ENCODE measurements at places on chromosomes 2 and 18.

DNA sequence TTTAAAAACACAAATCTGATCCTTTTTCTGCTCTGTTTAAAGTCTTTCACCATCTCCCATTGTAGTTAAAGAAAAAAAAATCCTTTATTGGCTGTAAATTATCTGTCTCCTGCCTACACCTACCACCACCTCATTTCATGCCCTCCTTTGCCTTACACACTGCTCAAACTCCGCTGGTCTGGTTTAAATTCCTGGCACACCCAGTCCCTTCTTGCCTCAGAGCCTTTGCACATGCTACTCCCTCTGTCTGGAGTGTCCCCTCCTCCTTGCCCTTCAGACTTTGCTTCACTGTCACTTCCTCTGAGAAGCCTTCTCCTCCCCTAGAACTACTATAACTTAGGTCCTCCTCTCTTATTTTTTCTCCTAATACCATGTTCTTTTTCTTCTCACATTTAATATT is 49.6 kb downstream of the OSBPL6 start:
- DNase-seq: no peak

- DNase-seq: no peak
Observed at GRCh38 chr2:55896633-55897032, 26.9 kb downstream of the EFEMP1 start.

- DNase-seq: peak; percentile 37
Observed at GRCh38 chr2:190759749-190760213, 110.9 kb downstream of the NAB1 start.

DNA sequence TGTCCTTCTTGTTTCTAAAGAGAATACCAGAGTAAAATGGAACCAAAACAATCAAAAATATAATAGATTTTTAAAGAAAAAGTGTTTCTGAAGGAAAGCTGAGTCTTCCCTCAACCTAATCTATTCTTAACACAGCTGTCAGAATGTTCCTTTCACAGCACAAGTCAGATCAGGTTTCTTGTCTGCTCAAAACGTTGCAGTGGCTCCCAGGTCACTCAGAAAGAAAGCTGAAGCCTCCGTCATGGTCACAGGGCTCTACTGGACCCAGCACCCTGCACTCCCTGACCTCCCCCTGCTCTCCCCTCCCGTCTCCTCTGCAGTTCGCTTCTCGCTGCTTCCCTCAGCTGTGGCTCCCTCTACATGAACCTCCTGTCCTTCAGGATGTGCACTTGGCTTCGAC is 90.7 kb upstream of the PTPRM start:
- no peak for DNase-seq

GRCh38 chr2:145091967-145092366 is 572.0 kb upstream of the ZEB2 start:
- DNase-seq: no peak

GRCh38 chr2:1638281-1638860 is 105.9 kb downstream of the PXDN start:
- no peak for DNase-seq

GRCh38 chr2:24253303-24253919 is 78.6 kb downstream of the FAM228A start:
- DNase-seq: no peak

DNA sequence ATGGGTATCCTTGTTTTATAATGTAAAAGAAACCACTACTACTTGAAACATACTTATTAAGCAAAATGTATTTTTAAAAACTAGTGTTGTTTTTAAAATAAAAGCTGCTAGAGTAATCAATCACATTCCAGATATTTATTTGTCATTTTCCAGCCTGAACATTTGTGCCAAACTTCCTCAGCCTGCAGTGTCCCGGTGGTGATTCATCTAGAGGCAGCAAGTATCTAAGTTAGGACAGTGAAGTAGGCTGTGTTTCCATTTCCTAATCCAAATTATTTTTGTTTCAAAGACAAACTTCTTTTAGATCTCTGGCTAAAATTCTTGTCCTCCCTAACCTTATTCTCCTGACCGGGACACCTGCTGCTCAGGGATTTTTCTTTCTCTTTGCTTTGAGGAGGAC is 12.8 kb upstream of the GCG start:
- DNase-seq: no peak

DNA sequence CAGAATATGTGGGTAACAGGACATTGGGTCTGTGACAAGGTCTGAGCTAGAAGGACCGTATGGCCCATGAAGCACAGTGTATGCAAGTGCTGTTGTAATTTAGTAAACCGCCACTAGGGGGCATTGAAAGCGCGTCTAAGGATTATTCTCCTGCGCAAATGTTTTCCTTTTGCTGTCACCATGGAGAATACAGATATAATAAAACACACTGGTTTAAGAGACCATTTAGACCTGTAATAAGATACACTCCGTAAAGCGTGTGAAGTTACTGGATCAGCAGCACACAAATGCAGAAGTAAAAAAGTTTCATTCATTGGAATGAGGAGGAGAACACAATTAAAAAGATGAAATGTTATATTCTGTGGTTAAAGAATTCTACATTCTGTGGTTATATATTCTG is 272.4 kb downstream of the AGAP1 start:
- peak; percentile 80 for DNase-seq

DNA sequence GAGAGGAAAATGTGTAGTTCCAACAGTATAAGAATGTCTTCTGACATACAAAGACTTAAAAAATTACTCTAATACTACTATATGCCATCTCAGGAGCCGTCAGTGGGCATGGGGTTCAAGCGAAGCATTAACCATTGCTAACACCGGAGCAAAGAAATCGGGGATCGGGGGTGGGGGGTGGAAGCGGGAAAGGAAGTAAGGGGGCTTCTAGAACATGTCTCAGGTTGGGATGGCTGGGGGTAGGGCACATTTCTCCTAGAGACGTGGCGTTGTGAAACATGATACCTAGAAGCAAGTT is 702 bp downstream of the LMAN1 start:
- no peak for DNase-seq

DNA sequence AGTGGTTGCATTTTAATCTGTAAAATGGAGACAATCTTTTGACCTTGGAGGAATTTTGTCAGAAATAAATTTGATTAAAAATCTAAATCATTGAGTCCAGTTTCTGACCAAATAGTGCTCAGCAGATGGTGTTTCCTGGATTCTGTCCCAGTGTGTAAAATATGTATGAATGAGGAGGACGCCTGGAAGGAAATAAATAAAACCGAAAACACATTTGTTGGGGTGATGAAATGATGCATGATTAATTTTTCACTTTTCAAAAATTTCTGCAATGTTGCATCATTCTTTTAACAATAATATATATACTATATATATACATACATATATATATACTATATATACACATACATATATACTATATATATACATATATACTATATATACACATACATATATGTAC is 261.1 kb upstream of the TRIB2 start:
- DNase-seq: no peak

DNA sequence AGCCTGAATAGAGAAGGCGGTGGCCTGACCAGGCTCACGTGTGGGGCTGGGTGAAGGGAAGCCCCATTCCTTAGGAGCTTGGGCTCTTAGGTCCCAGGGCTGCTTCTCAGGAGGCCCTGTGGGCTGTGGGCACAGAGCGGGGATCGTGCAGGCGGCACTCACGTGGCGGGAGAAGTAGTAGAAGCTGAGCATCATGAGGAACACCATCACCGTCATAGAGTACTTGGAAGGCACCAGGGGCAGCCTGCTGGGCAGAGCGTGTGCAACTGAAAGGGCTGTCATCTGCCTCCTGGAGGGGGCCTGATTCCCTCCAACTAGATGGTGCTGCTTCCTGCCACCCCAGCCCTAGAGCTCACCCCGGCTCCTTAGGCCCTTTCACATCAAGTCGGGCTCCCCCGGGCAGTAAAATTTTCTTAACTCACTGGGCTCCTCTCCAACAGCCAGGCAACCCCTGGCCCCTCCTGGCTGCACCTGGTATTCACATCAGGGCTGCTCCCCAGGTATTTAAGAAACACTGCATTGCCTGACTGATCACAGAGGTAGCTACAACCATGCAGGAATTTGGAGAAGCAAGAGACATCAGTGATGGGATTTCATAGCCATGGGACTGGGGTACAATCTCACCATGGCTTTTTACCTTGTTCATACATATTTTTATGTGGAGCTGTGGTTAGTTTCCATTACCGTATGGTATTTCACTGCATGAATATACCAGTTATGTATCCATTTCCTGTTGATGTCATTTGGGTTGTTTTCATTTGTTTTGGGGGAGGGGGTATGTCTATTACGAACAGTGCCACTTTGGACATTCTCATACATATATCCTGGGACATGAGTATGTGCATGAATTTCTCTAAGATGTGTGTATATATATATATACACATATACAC is 32.9 kb downstream of the CENPO start:
- DNase-seq: no peak

DNA sequence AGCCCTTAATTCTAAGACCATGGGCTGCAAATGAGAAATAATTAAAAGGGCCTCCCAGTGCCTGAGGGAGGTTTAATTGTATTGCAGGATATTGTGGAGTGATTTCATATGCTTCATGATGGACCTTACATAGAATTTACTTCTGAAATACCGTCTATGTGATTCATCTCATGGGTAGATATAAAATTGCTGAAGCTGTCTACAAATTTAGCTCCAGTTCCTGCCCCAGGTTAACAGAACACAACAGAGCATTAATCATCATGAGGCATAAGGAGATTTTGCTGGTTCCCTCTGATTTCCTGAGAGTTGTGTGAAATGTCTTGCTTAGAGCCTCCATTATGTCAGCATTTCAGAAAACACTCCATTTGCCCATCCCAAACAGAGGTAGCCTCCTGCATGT is 770 bp downstream of the UPP2 start:
- DNase-seq: no peak

- DNase-seq: peak; percentile 2
Observed at GRCh38 chr2:99974275-99974674, 168.1 kb downstream of the AFF3 start.

- no peak for DNase-seq
Observed at GRCh38 chr18:49846361-49846662, 33.0 kb upstream of the ACAA2 start.

- no peak for DNase-seq
Observed at GRCh38 chr18:76406791-76407190, 88.3 kb downstream of the ZNF516 start.

DNA sequence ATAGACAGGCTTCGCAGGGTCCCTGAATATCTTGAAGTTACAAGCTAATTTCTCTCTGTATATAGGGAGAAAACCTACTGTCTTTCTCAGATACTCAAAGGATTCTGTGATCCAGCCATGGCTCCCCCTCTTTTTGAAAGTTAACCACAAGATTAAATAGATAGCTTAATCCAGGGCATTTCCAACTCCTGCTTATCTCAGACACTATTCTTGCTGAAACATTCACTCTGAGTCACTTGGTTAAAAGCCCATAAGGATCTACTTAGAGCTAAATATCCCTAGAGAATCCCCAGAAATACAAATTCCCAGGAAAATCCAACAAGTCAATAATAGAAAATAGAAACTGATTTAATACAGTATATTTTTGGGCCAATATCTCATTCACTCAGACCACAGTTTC is 179.1 kb upstream of the LYPD1 start:
- DNase-seq: no peak

GRCh38 chr18:13530879-13531387 is 195.4 kb downstream of the FAM210A start:
- peak; percentile 80 for DNase-seq

GRCh38 chr2:44195714-44196113 is 27.0 kb downstream of the PPM1B start:
- no peak for DNase-seq

GRCh38 chr2:217058791-217059755 is 199.2 kb upstream of the TNP1 start:
- DNase-seq: peak; percentile 30

DNA sequence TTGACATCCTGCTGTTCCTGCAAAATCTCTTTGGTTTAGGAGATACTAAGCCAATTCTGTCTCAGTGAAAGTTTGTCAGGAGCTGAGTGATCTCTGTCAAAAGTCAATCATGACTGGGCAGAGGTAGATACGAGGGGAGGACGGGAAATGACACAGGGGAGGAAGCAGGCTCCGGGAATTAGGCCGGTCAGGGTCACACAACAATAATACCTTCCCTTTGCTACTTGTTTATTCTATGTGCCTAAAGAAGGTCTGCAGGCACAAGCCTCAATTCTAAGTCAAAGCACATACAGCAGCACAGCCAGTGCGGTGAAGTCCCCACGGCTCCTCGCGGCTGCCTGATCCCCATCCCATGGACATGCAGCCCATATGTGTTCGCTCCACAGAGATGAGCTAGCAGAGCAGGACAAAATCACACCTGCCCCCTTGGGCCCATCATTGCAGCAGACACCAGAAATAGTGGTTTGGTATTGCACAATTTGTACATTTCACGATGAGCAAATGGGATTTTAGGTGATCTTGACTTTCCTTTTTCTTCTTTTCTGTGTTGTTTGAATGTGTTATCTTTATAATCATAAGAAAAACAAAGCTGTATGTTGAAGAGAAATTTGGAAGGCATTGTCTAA is 141.4 kb downstream of the VAPA start:
- no peak for DNase-seq

- no peak for DNase-seq
Observed at GRCh38 chr2:240472078-240472790, 36.8 kb downstream of the GPC1 start.

DNA sequence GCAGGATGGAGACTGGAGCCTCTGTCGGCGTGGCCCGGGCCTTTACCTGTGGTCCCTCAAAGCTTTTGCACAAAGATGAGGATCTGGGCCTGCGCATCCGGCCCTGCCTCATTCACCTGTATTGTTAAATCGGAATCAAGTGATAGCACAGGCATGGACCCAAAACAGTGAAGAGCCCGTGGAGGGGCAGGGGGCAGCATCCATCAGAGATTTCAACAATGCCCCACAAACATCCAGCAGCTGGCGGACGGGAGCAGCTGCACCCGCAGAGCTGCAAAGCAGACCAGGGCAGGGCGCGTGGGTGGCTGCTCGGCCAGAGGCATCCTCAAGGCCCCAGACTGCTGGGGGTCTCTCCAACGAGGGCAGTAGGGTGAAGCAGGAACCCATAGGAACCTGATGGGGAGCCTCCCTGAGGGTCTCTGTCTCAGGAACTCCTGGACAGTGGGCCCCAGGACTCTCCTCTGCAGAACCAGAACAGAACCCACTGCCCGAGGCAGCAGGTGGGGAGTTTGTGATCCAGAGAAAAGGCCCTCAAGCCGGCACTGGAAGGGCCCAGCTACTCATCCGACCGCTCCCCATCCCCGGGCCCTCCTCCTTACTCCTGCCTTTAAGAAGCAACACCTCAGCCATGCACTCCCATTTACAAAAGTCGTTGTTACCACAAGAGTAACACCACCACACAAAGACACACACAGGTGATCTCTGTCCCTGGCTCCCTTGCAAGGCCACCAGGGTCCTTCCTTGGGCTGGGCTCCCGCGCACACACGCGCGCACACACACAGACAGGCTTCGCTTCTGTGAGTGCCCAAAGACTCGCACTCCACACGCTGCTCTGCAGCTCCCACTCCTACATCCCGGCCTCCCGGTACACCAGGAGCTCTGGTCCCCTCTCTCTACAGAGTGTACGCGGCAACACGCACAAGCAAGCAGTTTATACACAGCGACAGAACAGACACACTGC is 28.8 kb downstream of the HDAC4 start:
- no peak for DNase-seq

- no peak for DNase-seq
Observed at GRCh38 chr18:25827961-25828561, 262.4 kb downstream of the SS18 start.

- DNase-seq: no peak
Observed at GRCh38 chr18:70116949-70117348, 88.5 kb downstream of the RTTN start.

GRCh38 chr18:13272416-13272815 is 53.9 kb downstream of the LDLRAD4 start:
- no peak for DNase-seq

- peak; percentile 89 for DNase-seq
Observed at GRCh38 chr2:136214307-136215200, 96.6 kb upstream of the CXCR4 start.
